Activated naive CD8-positive, alpha-beta T cell treated with anti-CD3 and anti-CD28 coated beads for 36 hours (primary cell): ENCODE measurements at places on chromosomes 1 and 21. TPM values are rescaled to one million over a fixed set of nuclear protein-coding genes. Genes with fewer than 3 reads are reported as not detected.

The CDCA8 gene
- total RNA-seq = 61.9 TPM

The GLIS1 gene
- not detected for total RNA-seq

The CRYBG2 gene
- 4.9 TPM for total RNA-seq

The LZIC gene
- 31.4 TPM for total RNA-seq

The RAB42 gene
- total RNA-seq = not detected

The TTF2 gene
- 118 TPM for total RNA-seq

DNA sequence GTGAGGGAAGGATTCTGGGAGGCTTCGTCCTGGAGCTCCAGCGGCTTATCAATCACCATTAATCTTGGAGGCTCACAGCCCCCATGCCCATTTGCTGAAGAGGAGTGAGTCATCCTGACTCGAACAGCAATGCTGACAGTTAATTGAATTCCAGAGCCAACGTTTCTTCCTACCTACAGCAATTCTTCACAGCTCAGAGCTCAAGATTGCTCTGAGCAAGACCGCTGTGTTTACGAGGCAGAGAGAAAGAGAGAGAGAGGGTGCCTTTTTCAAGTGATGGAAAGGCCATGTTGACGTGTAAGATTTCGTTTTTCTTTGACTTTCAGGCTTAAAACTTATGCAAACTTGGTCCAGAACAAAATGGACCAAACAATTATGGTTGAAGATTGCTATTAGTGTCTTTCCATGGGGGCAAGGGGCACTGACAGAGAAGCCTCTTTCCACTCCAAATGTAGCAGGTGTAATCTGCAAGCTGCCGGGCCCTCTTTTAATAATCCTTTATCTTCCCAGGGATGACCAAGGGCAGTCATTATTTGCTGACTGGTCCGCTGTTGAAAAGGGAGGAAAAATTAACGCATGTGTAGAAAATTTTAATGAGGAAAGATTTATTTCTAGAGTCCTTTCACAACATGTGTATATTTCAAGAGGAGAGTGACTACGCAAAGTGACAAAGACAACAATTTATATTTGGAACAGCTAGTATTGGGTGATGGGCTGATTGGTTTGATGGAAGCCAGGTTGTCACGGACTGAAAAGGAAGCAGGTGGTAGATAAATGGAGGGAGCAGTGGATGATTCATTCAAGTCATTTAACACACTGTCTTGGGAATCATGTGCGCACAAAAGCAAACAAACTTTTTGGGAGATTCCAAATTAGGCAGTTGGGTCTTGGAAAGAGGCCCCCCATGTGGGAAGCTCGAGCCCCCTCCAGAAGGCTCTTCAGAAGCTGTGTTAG is 136.1 kb upstream of the IRF2BP2 start:
- no peaks in the 10 kb centered on the region for H3K27me3 ChIP-seq
- H3K4me1 ChIP-seq = no peaks in the 10 kb centered on the region
- no peak for DNase-seq
- H3K36me3 ChIP-seq = no peaks in the 10 kb centered on the region
- no peak overlapping the region for H3K4me3 ChIP-seq
- H3K27ac ChIP-seq = no peak overlapping the region

- no peak for DNase-seq
- no peak overlapping the region for H3K27ac ChIP-seq
- H3K27me3 ChIP-seq = peaks cover 4% of the 10 kb centered on the region
These were observed 100.1 kb upstream of the SPATA6 start for GRCh38 chr1:48572134-48572533.

DNA sequence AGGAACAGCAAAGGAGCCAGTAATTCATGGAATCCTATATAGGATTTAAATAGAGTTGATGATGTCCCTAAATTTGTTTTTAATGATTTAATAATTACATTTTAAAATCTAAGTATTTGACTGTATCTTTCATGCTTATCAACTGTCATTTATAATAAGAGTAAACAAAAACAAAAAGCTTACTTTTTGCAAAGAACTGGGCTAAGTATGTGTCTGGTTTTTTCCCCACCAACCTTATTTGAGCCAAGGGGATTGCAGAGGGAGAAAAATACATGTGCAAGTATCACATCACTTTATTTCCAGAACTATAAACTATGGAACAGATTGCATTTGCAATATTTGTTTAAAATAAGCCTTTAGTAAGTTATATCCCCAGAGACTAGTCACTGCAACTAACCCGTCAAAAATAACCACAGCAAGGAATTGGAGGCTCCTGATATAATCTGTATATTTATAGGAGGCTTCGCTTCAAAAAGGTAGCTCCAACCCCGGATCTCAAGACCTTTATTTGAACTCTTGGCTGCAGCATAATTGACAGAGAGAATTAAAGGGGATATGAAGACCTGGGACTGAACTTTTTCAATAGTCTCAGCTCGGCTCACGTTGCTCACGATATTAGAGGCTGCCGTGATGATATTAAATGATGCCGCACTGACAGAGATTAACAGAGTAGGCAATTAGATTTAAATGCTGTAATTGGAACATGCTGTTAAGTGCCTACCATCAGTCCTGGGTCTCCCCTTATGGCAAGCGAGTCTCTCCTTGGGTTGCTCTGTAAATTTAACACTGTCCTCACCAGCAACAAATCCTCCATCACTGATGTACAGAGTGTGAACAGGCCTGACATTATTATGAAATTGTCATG is 329.1 kb upstream of the NFIA start:
- H3K27ac ChIP-seq = no peak overlapping the region
- H3K36me3 ChIP-seq = no peaks in the 10 kb centered on the region
- no peak for DNase-seq
- no peaks in the 10 kb centered on the region for H3K4me1 ChIP-seq
- H3K4me3 ChIP-seq = no peak overlapping the region

DNA sequence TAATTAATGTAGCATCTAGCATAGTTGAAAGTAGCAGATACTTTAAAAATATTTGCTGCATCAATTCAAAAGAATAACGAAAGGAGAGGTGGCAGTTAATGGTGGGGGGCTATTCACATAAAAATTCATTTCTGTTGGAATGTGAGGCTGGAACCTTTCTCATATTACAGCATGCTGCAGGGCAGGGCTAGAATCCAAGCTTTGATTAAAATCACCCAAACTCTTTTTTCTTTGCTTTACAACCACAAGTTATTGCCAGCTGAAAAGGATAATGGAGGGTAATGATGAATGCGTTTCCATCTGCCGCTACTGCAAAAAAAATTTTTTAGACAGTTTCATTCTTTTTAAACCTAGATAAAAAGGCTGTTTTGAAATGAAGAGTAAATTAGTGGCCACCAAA is 9.8 kb downstream of the DISP1 start:
- no peak for DNase-seq
- no peak overlapping the region for H3K27ac ChIP-seq
- H3K36me3 ChIP-seq = peaks cover 8% of the 10 kb centered on the region
- H3K27me3 ChIP-seq = no peaks in the 10 kb centered on the region

DNA sequence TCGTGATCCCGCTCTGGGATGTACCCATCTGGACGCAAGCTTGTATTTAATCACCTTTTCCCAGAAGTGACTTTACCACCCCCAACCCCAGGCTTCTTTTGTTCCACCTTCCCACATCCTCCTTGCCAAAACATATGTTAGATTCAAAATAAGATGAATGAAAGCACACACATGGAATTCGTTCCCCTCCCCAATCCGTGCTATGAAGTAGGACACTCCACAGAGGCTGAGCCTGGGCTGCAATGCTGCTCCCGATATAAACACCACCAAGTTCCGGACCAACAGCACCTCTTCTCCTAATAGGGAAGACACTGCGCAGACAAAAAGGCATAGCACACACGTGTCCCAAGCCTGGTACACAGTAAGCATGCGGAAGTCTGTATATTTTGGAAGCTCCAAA is 86.1 kb downstream of the CLSTN1 start:
- H3K4me1 ChIP-seq = peaks cover 9% of the 10 kb centered on the region
- DNase-seq = no peak
- no peaks in the 10 kb centered on the region for H3K27me3 ChIP-seq
- no peak overlapping the region for H3K4me3 ChIP-seq
- H3K27ac ChIP-seq = no peak overlapping the region
- peaks cover 30% of the 10 kb centered on the region for H3K36me3 ChIP-seq

DNA sequence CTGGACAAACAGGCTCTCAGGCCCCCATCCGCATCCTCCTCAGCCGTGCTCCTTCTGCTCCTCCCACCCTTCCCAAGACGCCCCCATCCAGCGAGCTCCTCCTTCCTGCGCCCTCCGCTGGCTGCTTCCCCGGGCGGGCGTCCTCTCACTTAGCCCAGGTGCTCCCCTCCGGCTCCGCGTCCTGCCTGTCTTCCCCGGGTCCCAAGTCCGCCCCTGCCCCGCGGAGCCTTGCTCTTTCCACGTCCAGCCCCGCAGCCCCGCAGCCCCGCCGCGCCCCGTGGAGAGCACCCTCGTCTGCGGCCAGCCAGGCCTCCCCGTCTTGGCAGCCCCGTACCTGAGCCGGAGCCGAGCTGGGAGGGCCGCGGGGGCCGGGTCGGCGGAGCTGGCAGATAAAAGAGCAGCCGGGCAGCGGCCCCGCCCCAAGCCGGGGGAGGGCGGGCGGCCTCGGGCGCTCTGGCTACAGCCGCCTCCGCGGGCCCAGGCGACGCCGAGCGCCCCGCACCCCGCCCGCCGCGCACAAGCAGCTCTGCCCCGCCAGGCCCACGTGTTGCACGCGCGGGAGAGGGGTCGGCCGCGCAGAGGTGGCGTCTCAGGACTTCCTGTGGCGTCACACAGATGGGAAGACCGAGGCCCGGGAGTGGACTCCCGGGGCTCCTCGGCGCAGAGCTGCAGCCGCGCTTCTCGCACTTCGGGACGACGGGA is at the start of gene PAQR7:
PAQR7 (minus strand) TSS at position 555 of the 702 bp plus-strand sequence. CDS start 11,869 bp downstream, outside the sequence.
- DNase-seq = peak; percentile 82
- H3K27me3 ChIP-seq = peaks cover 8% of the 10 kb centered on the region
- H3K4me1 ChIP-seq = peaks cover 16% of the 10 kb centered on the region
- H3K36me3 ChIP-seq = no peaks in the 10 kb centered on the region

DNA sequence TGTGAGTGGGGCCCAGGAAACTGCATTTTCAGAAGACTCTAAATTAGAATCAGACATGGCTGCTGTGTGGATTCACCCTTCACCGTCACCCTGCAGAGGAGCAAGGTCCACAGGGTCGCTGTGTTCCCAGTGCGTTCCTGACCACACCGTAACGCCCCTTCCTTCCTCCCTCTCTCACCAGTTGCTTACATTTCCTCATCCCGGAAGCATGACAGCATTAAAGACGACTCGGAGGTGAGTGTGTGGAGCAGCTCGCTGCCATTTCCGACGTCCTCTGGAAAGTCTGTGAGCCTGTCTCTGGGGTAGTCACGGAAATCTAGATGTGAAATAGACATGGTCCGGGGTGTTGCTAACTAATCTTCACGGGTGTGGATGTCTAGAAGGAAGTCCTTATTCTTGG is 45.9 kb downstream of the FAAP20 start:
- H3K27ac ChIP-seq = no peak overlapping the region
- peak; percentile 38 for DNase-seq
- peaks cover 5% of the 10 kb centered on the region for H3K36me3 ChIP-seq

DNA sequence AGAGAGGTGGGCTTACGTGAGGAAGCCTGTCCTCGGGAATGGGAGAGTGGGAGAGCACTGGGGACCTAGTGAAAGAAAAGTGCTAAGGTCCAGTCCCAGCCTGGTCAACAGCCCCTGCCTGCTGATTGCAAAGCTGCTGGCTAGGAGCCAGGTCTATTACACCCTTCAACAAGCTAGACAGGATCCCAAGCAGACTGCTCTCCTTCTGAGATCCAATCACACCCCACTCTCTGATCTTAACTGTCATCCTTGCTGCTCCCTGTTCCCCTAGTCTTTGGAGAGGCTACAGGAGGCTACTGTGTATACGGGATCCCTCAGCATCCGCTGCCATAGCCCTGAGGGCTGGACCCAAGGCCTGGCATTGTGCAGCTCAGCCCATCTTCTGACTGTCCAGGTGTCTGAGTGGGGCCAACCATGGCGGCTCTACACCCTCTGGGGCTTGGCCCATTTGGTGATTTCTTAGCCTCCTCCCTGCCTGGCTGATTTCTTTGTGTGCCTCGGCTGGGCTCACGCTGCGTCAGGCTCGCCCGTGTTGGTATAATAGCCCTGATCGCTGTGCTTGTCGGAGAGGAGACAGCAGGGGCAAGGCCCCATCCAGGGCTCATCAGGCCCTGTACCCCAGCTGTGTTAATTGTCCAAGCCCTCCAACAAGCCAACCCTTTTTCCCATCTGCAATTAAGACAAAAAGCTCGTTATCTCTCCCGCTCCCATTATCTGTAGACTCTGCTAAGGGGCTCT is 43.9 kb downstream of the NAV1 start:
- H3K4me1 ChIP-seq = no peaks in the 10 kb centered on the region
- H3K36me3 ChIP-seq = no peaks in the 10 kb centered on the region
- no peak overlapping the region for H3K4me3 ChIP-seq
- H3K27me3 ChIP-seq = peaks cover 7% of the 10 kb centered on the region
- no peak overlapping the region for H3K27ac ChIP-seq

DNA sequence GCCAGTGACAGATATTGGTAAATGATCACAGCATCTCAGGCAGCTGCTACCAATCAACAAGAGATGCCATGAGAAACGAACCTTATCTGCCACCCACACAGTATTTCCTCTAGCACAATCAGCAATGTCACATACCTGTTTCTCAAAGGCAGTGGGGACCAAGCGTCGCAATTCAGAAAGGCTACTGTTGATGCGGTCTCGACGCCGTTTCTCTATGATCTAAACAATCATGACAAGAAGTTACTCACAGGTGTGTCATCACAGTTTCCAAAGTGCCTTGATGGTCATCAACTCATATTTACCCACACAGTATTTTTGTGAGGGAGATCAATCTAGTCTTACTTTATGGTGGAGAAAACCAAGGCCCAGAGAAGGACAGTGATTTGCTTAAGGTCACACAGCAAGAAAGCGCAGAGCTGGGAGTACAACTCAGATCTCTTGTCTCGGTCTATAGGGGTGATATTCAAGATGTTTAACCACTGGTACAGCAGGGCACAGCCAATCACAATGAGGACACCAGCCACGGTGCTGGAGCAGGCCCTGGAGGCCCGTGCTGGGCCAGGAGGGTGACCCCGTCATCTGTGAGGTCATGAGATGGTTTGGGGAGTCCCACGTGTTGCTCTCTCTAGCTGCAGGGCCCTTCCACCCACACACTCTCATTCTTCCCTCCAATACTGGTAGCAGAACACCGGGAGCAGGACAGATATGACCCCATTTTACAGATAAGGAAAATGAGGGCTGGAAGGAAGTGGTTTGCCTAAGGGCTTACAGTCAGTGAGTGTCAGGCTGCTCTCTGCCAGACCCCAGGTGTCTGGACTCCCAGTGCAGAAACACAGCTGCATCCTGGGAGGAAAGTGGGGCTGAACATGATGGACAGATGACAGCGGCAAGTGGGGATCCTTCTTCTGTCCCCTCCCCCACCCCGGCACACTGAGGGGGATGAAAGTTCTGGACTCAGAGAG is 7.8 kb downstream of the HEYL start:
- no peak for DNase-seq
- H3K36me3 ChIP-seq = no peaks in the 10 kb centered on the region
- peaks cover 10% of the 10 kb centered on the region for H3K4me1 ChIP-seq
- H3K27me3 ChIP-seq = peaks cover 23% of the 10 kb centered on the region
